ENCODE measurements at places on chromosomes 2 and 18.

DNA sequence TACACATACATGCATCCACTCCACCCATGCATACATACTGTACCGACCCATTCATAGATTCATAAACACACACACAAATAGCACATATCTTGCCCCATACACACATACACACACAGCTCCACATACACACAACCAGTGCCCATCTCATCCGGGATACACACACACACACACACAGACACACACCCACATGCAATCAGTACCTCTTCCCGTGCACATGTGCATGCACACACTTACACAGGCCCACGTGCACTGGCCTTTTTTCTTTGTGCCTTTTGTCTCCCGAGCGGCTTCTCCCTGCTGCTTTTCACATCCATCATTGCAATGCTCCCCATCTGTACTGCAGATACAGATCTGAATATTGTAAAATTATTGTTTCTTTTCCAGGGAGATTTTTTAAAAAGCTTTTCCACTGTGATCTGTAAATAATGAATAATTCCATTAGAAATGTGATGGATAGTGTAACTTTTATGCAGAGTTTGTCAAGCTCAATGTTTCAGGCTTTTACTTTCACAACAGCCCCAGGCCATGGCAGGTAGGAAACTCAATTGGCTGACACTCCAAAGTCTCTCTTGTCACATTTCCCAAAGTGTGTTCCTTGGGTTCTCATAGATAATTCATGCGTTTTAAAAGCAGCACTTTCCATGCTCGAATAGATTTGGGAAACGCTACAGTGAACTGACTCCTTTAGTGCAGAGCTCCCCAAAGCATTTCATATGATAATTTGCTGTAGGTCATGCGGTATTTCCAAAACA lies 393.5 kb downstream of the CTNNA2 start:
- no peak for DNase-seq

DNA sequence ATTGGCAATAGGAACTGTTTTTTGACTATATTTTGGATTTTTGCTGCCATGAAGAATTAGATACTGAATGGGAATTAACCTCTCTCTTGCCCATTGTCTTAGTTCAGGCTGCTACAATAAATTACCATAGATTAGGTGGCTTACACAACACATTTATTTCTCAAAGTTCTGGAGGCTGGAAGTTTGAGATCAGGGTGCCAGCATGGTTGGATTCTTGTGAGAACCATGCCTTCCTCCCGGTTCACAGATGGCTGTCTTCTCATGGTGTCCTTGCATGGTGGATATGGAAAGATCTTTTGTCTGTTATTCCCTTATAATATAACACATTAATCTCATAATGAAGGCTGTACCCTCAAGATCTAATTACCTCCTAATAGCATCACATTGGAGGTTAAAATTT lies 836.4 kb downstream of the SLC4A3 start:
- DNase-seq = no peak

DNA sequence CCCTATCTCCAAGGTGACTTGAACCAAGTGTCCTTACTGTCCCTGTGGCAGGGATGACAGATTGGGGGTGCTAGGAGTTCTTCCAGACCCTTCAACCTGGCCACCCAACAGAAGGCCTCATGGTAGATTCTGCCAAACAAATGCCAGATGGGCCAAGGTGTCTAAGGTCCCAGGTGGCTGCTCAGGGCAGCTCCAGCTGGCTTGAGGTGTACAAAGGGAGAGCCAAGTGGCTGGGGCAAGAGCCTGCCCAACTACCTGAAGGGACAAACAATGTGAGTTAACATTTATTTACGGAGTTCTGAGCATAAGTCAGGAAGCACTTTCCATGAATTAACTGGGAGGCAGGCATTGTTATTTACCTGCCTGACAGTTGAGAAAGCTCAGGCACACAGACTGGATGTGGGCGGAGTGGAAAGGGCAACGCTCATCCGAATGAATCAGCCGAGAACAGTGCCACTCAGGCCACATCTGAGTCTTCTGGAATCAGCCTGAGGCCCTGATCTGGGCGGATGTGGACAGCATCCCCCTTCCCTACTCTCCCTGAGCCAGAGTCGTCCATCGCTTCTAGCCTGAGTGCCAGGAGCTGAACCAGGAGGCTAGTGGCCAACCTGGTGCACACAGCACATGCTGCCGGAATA lies 4.4 kb upstream of the KCNIP3 start:
- no peak for DNase-seq

DNA sequence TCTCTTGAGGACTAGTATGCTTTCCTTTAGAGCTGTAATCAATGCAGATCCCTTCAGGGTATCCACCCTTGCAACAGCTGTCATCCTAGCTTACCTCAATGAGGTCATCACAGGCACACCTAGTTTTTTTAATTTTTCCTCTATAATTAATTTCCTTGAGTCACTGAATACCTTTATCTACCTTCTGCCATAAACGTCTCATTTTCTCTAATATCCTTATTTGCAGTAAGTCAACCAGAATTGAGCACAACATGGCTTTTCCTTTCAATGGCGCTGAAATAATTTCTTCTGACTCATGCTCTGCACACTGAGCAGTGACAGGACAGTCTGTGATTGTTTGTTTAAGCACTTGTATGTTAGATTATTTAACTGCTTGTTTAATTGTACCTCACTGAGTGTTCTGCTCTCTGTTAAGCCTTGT lies 49.4 kb downstream of the ETAA1 start:
- no peak for DNase-seq

DNA sequence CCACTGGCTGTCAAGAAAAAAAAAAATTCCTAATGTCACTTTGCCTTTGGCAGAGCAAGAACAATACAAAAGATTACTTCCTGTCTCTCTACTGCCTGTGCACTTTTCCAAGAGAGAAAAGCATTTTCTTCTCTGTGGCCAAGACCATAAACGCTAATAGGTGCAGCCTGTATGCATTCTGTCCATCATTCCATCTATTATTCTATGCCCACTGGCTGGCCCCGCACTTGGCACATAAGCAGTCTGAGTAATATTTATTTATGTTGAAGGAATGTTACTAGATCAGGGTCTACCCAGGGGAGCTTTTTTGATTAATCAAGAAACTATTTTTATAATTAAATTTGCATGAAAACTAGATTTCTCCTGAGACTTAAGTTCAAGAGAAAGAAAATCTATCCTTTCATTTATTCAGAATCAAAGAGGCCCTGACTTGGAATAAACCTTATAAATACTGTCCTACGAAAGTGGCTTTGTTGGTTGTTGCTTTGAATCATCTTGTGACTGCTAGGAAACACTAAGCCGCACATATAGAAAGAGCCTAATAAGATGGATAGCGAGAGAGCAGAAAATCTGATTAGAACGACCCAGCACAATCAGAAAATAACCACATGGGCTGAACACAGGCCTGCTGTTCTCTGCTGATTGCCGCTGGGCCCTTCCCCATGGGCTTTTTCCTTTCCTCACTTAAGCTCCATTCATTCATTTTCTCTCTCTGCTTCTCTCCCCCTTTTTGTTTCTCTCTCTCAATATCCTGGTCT lies 59.4 kb downstream of the MMADHC start:
- no peak for DNase-seq

All from T-cell (primary cell).